Muscle of leg (tissue), 16 donors: ENCODE measurements at places on chromosomes 5 and 9. TPM values are rescaled to one million over a fixed set of nuclear protein-coding genes. Genes with fewer than 3 reads are reported as not detected.

The RASEF gene
- total RNA-seq: 0.31 TPM

DNA sequence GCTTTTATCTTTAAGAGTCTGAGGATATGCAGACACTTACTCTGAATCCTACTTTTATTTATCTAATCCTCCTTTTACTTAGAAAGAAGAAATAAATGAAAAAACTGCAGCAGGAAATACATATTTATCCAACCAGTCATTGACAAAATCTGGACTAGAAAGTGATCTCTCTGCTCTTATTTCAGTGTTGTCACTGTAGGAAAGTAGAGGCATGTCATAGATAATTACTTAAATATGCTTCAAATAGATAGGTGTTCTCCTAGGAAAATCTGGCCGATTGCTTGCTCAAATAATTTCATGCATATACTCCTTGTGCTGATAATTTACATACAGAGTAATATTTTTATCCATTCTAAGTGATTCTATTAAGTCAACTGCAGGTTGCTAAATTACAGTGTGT is 2001.9 kb upstream of the C9orf72 start:
- no peak for DNase-seq

The CYLC2 gene
- total RNA-seq: not detected

The CATSPER3 gene
- 0.31 TPM for total RNA-seq

The TRPM6 gene
- total RNA-seq: 0.04 TPM

DNA sequence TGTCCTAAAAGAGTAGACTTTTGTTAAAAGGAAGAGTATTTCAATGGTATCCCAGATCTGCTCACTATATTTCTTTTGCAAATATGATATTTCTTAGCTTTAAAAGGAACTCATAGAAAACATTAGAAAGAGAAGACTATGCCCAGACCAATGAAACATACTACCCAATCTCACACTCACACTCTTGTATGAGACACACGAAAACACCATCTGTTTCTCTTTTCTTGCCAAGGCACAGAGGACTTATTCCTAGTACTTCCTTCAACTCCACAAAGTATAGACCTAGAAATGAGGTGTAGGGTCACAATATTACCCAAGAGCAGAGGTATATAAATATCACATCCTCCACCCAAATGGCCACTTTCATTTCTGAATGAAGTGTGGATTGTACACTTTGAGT is 292.4 kb upstream of the ACO1 start:
- no peak for DNase-seq

The SURF4 gene
- total RNA-seq: 105 TPM

The NXNL2 gene
- 0.18 TPM for total RNA-seq

The MAMDC2 gene
- total RNA-seq: 9.0 TPM

GRCh38 chr5:17343675-17344074 is 126.2 kb downstream of the BASP1 start:
- peak; percentile 28 for DNase-seq

- no peak for DNase-seq
Measured at GRCh38 chr5:51621156-51621555, 237.9 kb downstream of the ISL1 start.

GRCh38 chr9:105698348-105698870 is 4.1 kb downstream of the TMEM38B start:
- peak; percentile 74 for DNase-seq

DNA sequence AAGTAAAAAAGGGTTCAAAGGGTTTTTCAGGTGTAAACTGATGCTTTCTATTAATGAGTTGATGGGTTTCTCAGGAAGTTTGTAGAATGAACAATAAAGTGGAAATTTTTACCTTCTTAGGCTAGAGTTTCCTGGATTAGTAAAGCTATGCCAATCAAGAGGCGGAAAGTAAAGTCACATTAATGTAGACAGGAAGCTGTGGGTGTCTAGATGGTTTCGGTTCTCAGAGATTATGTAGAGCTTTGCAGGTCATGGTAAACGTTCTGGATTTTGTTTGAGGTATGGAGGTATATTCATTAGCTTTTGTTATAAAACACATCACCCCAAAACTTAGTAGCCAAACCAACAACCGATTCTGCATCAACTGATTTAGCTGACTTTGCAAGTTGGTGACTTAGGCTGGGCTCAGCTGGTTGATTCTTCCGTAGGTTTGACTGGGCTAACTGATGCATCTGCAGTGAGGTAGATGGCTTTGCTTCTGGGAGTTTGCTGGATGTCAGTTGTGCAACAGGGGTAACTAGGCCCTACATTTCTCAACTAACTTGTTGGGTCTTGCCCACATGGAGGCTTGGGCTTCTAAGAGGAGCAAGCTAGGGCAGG is 273.8 kb downstream of the MSX2 start:
- no peak for DNase-seq

GRCh38 chr5:176658817-176659511 is 11.7 kb downstream of the TSPAN17 start:
- DNase-seq: peak; percentile 43

- DNase-seq: peak; percentile 69
Measured at GRCh38 chr9:130243015-130243881, 22.3 kb upstream of the HMCN2 start.

The CDC37L1 gene
- total RNA-seq: 23.1 TPM

The PSD2 gene
- 0.18 TPM for total RNA-seq

DNA sequence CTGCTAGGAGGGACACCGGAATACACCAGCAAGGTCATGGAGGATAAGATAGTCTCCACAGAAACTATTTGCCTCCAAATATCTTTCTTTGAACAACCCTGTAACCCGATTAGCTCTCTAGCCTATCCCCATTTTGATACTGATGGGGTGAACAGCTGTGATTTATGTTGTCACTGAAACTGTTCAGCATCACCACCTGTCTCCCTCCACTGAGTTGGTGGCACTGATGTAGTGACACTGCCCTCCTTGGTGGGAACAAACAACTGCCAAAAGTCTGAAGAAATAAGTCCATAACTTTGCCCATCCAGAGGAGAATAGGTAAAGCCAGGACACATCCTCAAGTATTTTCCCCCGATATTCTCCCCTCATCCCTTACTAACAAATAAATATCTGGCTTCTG is 24.3 kb upstream of the KCNV2 start:
- DNase-seq: peak; percentile 17

The PTGER4 gene
- total RNA-seq: 7.6 TPM

The C5orf22 gene
- 15.4 TPM for total RNA-seq

GRCh38 chr5:179415291-179416060 is 70.2 kb upstream of the ADAMTS2 start:
- DNase-seq: no peak

The PCDHAC1 gene
- 0.27 TPM for total RNA-seq

The SLC34A1 gene
- total RNA-seq: not detected

DNA sequence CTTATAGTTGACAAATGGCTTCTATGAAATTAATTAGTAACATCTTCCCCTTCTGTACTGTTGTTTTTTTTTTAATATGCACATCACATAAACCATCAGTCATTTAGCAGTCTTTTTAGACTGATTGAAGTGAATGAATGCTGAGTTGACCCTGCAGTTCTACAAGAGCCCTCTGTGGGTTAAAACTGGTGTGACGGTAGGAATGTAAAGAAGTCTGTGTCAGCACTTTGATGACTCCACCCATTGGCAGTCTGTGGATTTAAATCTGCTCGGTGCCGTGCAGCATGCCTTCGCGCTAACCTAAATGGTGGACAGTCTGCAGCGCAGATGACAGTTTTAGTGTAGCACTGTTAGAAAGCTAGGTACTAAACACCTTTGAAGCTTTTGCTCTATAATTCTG is 3.1 kb downstream of the GTF3C4 start:
- peak; percentile 46 for DNase-seq

The CBY3 gene
- not detected for total RNA-seq

DNA sequence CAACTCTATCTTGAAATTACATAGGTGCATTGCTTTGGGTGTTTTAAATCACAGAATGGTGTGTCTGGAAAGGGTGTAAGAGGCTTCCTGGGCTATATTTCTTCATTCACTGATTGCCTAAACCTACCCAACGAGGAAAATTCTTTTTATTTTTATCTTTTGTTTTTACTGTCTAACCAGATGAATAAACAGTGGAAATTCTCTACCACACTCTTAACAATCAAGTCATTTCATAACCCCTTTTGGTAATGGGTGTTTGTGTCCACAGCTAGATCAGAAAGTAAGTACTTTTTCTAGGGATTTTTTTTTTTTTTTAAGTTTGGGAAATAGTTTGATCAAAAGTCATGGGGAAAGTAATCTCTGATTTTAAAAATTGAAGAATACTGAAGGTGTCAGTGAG is 27.6 kb upstream of the C5orf47 start:
- no peak for DNase-seq

DNA sequence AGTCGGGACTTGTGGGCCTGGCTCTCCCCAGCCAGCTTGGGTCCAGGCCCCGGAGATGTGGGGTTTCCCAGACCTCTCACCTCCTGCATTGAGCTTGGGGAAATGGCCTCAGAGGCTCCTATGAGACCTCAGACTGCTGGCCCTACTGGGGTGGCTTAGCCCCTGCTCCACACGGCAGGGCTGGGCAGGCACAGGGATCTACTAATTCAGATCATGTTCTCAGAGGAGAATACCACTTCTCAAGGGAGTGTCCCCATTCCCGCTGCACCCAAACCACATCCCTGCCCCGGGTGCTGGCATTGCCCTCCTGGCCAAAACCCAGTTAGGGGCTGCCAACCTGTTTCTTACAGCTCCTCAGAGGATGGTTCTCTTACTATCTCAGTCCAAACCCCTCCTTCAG is 82.1 kb upstream of the LMX1B start:
- DNase-seq: no peak

GRCh38 chr9:15357050-15357653 is 50.1 kb upstream of the TTC39B start:
- no peak for DNase-seq

The ANKRD18A gene
- total RNA-seq: 0.75 TPM

The IL13 gene
- not detected for total RNA-seq

DNA sequence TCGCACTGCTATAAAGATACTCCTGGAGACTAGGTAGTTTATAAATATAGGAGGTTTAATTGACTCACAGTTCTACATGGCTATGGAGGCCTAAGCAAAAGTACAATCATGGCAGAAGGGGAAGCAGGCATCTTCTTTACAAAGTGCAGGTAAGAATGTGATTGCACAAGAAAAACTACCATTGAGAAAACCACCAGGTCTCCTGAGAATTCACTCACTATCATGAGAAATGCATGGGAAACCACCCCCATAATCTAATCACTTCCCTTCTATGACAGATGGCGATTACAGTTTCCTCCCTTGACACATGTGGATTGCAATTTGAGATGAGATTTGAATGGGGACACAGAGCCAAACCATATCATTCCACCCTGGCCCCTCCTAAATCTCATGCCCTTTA is 121.2 kb upstream of the ST8SIA4 start:
- no peak for DNase-seq

- no peak for DNase-seq
Measured at GRCh38 chr5:113266227-113266912, 168.4 kb downstream of the TSSK1B start.

The C5orf34 gene
- 4.5 TPM for total RNA-seq

- no peak for DNase-seq
Measured at GRCh38 chr9:134316449-134317160, 9.7 kb upstream of the RXRA start.

- no peak for DNase-seq
Measured at GRCh38 chr5:138565100-138565821, 9.9 kb downstream of the HSPA9 start.

GRCh38 chr5:17019324-17019723 is 83.2 kb upstream of the MYO10 start:
- DNase-seq: no peak

The NTRK2 gene
- total RNA-seq: 35.6 TPM

- no peak for DNase-seq
Measured at GRCh38 chr5:55969956-55970355, 24.8 kb downstream of the IL6ST start.
